Lower leg skin (tissue), 4 donors: ENCODE measurements at places on chromosomes 3 and 15.
A peak's percentile ranks its signal among the peaks of the same experiment; 100 is the strongest.

GRCh38 chr3:47398228-47398627 lies 17.4 kb downstream of the PTPN23 start:
- no peak for DNase-seq

- no peak for DNase-seq
Observed at GRCh38 chr3:45826321-45826720, 15.6 kb downstream of the LZTFL1 start.

- no peak for DNase-seq
Observed at GRCh38 chr3:48528754-48529153, 24.8 kb upstream of the SHISA5 start.

DNA sequence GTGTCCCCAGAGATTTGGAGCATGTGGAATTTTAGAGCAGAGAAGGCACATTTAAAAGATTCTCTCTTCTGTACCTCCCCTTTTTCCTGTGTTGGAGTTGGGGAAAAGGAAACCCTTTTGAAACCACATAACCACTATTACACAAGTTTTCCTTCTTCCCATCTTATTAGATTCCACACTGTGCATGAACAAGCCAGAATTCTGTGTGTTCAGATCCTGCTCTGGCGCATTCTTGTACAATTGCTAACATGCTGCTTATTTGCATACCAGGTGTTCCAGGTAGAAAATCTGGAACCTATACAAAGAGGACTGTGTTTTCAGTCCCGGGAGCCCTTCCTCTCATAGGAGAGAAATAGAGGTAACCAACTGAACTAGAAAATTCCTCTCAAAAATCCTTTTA lies 2.6 kb upstream of the CIB2 start:
- DNase-seq: peak; percentile 42

DNA sequence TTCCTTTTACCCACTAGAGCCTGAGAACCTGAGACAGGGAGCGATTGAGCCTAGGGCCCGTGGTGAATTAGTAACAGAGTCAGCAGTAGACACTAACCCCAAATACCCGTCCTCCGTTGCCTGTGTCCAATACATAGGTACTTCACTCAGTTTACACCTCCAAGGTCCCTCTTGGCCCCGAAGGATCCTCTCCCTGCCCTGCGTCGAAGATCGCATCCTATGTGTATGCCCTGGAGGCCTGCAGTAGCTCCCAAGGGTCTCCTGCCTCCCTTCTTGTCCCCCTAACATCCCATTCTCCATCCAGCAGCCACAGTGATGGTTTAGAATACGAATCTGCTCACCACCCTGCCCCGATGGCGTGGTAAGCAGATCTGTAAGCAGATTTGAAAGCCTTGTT lies 67.0 kb downstream of the ISG20 start:
- no peak for DNase-seq
